ENCODE measurements at places on chromosomes 2 and 18.
A peak's percentile ranks its signal among the peaks of the same experiment; 100 is the strongest.

GRCh38 chr2:233242231-233242927 is 9.1 kb upstream of the ATG16L1 start:
- DNase-seq, result no peak

DNA sequence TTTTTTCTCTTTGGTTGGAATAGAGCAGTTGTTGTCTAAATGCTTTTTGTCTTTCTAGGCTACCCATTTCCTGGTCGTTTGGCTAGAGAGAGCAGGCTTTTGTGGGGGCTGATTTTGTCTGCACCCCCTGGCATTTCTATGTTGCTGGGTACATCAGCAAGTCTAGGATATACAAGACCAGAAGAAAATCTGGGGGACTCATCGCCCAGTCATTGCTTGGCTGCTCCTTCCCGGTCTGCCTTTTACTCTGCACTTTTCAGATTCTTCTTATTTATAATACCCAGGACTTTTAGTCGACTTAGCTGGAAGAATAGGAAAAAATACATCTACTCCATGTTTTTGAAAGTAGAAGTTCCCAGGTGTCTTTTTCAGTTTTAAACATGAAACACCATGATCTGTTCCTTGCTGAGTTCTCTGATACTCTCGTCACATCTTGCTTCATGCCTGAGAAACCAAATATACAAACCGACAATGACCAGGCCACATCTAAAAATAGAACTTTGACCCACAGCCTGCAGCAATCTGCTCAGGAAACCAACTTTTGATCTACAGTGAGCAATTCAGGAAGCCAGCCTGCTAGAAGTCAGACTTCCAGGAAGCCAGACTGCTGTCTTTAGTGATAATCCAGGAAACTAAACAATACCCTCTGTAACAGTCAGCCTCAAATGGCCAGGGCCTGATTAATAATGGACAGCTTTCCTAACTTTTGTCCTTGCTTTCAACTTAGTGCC is 163.8 kb upstream of the MEX3C start:
- DNase-seq, result no peak

- no peak for DNase-seq
Measured at GRCh38 chr2:163646687-163647086, 89.1 kb downstream of the FIGN start.

DNA sequence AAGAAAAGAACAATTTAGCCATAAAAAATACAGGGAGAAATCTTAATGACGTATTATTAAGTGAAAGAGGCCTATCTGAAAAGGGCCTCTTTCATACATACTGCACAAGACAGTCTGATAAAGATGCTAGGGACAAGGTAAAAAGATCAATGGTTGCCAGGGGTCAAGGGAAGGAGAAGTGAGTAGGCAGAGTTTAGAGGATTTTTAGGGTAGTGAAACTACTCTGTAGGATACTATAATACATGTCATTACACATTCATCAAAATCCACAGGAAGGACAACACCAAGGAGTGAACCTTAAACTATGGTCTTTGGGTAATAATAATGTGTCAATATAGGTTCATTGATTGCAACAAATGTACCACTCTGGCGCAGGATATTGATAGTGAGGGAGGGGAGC is 289.3 kb downstream of the FSIP2 start:
- DNase-seq, result no peak

- no peak for DNase-seq
Measured at GRCh38 chr2:70472221-70472890, 81.3 kb downstream of the TGFA start.

DNA sequence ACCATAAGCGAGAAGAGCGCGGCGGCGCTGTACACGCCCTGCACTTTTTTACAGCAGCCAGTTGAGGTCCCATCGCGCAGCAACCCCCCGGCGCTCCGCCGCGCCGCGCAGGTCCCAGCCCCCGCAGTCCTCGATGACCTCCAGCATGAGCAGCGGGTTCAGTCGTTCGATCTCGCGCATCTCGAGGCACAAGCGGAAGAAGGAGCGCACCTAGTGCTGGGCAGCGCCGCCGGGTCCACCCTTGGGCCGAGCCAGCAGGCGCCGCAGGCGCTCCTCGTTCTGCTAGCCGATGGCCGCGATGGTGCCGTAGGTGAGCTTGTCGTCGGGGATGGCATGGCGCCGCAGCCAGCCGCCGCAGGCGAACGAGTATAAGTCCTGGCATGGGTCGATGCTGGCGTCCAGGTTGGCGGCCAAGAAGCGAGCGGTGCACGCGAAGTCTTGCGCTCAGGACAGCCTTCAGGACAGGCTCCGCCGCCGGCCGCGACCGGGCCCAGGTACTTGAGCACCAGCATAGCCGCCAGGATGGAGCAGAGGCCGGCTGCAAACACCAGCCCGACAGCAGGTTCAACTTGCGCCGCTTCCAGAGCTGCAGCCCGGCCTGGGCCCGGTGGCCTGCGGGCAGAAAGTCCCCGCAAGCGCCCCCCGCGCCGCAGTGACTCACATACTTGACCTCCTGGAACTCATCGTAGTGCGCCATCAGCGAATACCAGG is 8.3 kb downstream of the ALPP start:
- DNase-seq, result peak; percentile 45

DNA sequence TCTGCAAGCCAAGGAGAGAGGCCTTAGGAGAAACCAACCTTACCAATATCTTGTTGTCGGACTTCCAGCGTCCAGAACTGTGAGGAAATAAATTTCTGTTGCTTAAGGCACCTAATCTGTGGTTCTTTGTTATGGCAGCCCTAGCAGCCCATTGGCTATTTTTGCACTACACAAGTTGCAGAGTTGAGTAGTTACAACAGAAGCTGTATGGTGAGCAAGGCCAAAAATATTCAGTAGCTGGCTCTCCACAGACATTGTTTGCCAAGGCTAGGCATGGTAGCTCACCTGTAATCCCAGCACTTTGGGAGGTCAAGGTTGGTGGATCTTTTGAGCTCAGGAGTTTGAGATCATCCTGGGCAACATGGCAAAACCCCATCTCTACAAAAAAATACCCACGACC is 27.1 kb upstream of the SCYGR1 start:
- DNase-seq, result no peak

- no peak for DNase-seq
Measured at GRCh38 chr2:160445673-160446072, 47.9 kb downstream of the RBMS1 start.

- peak; percentile 95 for DNase-seq
Measured at GRCh38 chr18:48842259-48843061, 108.3 kb downstream of the SMAD7 start.

DNA sequence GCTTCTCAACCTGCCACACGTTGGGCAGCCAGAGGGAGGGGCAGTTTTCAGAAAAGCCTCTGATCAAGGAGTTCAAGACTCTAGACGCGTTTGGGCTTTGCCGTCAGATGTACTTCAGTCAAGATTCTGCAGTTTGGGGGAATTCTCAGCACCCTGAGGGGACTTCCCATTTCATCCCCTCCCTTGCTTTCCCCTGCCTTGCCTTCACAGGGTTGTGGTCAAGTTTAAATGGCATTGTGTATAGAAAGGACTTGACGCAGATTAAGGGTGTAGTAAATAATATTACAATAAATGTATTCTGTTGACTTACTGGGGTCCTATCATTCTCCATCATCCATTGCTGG is 198.3 kb upstream of the NABP1 start:
- no peak for DNase-seq
